Left ventricle myocardium superior (tissue), 1 donor: ENCODE measurements at places on chromosomes 5 and 9.

GRCh38 chr5:50967563-50968355, 301.3 kb downstream of the PARP8 start:
- DNase-seq, result no peak

DNA sequence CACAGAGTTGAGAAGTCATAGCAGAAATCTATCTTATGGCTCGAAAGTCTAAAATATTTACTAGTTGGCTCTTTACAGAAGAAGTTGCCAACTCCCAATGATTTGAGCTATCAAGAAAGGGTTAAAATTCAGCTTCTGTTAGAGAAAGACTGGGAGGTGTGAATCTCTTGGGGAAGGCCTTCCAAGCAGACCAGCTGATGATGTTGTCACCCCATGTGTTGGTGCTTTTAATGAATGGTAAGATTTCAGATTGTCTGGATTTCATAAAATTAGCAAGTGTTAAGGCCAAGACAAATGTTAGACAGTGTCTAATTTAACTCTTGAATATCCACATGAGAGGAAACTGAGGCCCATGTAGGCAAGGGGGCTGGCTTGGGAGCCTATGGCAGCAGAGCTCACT, 63.9 kb downstream of the PPARGC1B start:
- DNase-seq, result no peak

DNA sequence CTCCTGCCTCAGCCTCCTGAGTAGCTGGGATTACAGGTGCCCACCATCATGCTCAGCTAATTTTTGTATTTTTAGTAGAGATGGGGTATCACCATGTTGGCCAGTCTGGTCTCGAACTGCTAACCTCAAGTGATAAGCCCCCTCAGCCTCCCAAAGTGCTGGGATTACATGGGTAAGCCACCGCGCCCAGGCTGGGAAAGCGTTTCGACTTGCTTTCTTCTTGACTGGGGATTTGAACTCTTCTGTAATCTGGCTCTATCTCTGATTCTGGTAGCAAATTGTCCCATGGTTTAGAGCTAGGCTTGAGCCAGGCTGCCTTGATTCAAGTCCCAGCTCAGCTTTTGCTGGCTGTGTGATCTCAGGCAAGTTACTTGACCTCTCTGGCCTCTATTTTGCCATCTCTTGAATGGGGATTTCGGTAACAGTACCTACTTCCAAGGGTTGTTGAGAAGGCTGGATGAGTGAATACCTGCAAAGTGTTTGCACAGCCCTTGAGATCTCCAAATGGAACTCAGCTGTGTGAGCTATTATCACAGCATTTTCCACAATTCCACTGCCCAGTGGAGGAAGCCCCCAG, 20.5 kb upstream of the MVB12B start:
- no peak for DNase-seq

DNA sequence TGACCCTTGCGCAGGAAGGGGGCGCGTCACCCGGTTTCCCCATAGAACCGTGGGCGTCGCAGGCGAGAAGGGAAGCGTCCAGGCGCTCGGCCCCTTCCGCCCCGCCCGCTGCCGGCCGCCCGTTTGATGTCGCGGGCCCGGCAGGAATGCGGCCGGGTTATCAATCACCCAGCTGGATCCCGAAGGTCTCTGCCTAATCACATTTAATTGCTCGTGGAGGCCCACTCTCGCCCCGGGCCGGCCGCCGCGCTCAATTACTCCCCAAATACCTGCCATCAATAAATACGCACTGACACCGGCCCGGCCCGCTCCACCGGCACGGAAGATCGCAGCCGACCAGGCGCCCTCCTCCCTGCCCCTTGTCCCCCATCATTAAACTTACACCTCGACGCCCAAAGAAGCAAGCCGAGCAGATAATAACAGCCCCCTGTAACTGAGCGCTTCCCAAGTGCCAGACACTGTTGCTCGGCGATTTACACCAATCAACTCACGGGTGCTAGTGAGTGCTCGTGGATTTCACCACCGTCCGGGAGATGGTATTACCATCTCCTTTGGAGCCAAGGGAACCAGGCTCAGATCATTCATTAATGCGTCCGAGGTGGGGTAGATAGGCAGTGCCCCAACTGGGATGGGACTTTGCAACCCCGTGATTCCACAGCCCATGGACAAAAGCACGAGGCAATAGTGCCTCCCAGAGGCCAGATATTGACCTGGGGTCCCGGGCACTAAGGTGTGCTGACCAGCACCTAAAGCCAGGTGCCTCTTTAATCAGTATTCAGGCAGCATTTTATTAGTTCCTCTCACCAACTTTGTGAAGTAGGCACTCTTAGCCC, 11.3 kb downstream of the MSX2 start:
- DNase-seq, result no peak

DNA sequence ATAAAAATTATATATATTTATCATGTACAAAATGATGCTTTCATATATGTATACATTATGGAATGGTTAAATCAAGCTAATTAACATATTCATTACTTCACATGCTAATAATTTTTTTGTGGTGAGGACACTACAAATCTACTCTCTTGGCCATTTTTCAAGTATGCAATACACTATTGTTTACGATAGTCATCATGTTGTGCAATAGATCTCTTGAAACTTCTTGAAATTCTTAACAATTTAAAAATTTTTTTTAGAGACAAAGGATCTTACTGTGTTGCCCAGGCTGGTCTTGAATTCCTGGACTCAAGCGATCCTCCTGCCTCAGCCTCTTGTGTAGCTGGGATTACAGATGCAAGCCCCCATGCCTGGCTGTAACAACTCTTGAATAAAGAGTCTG, 45.2 kb upstream of the SHOC1 start:
- DNase-seq, result no peak
